Articular chondrocyte of knee joint (primary cell): ENCODE measurements at places on chromosomes 16 and 17. TPM values are rescaled to one million over a fixed set of nuclear protein-coding genes. Genes with fewer than 3 reads are reported as not detected.

PRSS36 gene
- total RNA-seq = 0.22 and 0.91 TPM in 2 replicates

MYH8 gene
- total RNA-seq = not detected in 2 replicates

XPO6 gene
- 111 and 116 TPM in 2 replicates for total RNA-seq

ADAD2 gene
- not detected in 2 replicates for total RNA-seq

SLC16A6 gene
- total RNA-seq = under 0.01 TPM in 1 of 2 replicates, not detected in the other
